ENCODE measurements at places on chromosomes 1 and 21.

GRCh38 chr1:48164571-48164970 lies 57.9 kb upstream of the SLC5A9 start:
- no peak for DNase-seq

- no peak for DNase-seq
Measured at GRCh38 chr1:2460996-2461751, 14.9 kb upstream of the PLCH2 start.

DNA sequence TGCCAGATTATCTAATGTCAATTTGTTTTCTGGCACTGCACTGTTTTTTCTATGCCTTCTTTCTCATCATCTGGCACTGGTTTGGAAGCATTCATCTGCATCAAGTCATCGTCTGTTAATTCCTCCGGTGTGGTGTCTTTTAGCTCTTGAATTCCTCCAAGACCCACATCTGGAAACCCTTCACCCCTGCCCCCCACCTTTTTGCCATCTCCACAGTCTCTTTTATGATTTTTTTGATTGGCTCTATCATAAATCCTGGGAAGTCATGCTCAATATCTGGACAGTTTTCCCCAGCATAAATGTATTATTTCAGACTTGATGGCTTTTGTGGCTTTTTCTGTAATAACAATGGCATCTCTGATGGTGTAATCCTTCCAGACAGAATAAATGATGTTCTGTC lies 10.4 kb upstream of the KCNK1 start:
- no peak for DNase-seq

GRCh38 chr1:156492591-156493080 lies 7.9 kb downstream of the MEF2D start:
- DNase-seq = no peak

GRCh38 chr1:69103705-69104385 lies 463.9 kb upstream of the LRRC7 start:
- no peak for DNase-seq

GRCh38 chr1:154141240-154141639 lies 13.6 kb downstream of the NUP210L start:
- DNase-seq = no peak

DNA sequence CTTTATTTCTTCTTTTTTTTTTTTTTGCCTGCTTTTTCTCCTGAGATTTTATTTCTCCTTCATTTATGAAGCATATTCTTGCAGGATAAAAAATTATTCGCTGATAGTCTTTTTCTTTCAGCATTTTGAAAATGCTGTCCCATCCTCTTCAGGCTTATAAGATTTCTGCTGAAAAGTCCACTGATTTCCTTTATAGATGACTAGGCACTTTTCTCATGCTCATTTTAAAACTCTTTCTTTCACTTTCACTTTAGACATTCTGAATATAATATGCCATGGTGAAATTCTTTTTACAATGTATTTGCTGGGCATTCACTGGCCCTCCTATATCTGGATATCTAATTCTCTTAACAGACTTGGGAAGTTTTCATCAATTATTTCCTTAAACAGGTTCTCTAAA lies 25.5 kb upstream of the GTF2B start:
- DNase-seq = no peak

- DNase-seq = no peak
Measured at GRCh38 chr1:116268211-116268610, 104.8 kb upstream of the ATP1A1 start.

- no peak for DNase-seq
Measured at GRCh38 chr1:208269338-208269666, 25.1 kb upstream of the PLXNA2 start.

- no peak for DNase-seq
Measured at GRCh38 chr1:244751271-244751895, 84.1 kb upstream of the COX20 start.

DNA sequence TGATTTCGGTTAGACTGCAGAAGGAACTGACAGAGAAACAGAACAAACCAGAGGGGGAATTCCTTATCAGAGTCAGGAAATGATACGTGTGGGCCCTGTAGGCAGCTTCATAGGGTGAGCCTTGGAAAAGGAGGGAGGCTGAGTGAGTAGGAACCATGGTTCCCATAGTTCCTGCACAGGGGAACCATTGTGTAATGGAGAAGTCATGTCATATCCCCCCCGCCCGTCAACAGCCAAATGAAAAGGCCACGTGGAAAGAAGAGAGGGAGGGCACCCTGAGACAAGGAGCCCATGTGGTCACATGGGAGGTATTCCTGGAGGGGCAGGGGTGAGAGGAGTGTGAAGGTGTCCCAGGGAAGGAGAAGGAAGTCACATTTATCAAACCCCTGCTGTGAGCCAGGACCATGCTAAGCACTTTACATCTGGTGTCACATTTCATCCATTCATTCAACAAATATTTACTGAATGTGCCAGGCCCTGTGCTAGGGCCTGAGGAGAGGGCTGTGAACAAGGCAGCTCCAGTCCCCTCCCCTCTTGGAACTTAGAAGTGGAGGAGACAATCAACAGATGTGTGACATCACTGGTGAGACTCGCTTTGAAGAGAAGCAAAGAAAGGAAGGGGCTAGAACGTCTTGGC lies 15.7 kb upstream of the FGR start:
- no peak for DNase-seq

- DNase-seq = no peak
Measured at GRCh38 chr1:107405236-107405635, 264.4 kb downstream of the NTNG1 start.

GRCh38 chr1:205158048-205158616 lies 36.4 kb upstream of the RBBP5 start:
- no peak for DNase-seq

- no peak for DNase-seq
Measured at GRCh38 chr1:115556236-115556635, 85.5 kb upstream of the VANGL1 start.

DNA sequence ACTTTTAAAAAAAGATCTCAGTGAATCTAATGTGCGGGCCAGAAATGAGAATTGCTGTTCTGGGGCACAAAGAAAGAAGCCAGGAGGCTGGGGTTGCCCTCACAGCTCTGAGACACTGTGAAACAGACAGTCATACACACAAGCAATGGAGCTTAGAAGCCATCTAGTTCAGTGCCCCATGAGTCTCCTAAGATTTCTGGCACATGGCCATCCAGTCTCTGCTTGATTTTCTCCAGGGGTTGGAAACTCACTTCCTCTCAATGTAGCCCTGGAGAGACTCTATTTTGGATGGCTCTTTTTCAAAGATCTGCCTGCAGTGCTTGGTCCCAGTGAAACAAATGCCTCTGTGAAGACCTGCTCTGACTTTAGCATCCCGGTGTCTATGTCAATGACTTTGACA lies 38.6 kb downstream of the KCNN3 start:
- DNase-seq = no peak

GRCh38 chr1:23522244-23522982 lies 8.6 kb downstream of the E2F2 start:
- no peak for DNase-seq

DNA sequence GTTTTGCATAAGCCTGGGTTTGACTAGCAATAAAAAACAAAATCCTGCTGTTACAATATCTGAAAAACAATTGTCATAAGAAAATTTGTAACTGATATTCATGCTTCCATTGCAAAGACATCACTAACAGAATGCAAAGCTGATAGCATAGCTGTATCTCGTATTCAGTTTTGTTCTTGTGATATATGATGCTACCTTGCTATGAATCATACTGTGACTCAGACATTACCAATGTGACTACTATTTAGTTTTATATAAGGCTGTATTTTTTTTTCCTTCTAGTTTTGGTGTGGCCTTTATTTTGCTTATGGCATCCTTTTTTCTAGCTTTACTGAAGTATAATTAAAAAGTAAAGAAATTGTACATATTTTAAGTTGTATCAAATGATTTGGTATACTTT lies 1381.8 kb downstream of the MRPL39 start:
- DNase-seq = no peak

DNA sequence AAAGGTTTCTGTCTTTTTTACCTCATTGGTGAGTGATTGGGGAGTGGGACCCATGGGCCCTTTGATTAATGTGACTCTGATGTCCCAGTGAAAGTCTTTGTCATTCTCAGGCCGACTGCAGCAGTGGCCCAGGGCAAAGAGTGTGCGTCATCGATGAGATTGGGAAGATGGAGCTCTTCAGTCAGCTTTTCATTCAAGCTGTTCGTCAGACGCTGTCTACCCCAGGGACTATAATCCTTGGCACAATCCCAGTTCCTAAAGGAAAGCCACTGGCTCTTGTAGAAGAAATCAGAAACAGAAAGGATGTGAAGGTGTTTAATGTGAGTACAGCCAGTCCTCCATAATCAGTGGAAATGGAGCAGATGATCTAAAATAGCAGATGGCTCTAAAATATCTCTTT lies 19.4 kb downstream of the NTPCR start:
- no peak for DNase-seq
